ENCODE measurements at places on chromosomes 6 and 20. TPM values are rescaled to one million over a fixed set of nuclear protein-coding genes. Genes with fewer than 3 reads are reported as not detected.

GRCh38 chr6:151494235-151494935 lies 568 bp downstream of the CCDC170 start:
- no peak for DNase-seq
- no peak overlapping the region for H3K27ac ChIP-seq
- no peaks in the 10 kb centered on the region for H3K36me3 ChIP-seq
- H3K4me3 ChIP-seq = no peak overlapping the region

DNA sequence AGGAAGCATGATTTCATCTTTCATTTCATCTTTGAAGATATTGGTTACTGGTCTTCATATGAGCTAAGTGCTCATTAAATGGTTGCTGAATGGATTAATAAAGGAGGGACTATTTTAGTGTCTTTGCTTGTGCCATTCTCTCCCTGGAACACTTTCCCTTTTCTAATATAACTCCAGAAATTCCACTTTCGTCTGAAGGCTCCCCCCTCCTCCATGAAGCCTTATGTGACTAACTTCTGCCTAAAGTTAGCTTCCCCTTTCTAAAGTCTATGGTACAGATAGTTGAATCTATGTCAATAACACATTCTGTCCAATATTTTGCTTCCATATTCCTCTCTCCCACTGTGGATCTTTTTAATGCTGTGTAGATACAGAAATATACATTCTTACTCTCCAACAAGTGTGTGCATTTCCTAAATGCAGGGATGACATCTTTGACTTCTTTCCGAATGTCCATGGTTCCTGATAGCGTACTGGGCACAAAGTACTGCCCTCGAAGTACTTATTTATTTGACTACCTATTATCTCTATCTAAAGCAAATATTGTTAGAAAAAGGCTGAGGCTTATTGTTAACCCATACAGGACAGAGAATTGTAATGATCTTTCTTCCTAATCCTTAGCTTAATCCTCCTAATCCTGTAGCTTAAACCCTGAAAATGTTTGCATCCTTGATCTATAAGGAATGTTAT lies 84.7 kb upstream of the ELOVL5 start:
- no peak overlapping the region for H3K4me3 ChIP-seq
- H3K27ac ChIP-seq = no peak overlapping the region
- no peaks in the 10 kb centered on the region for H3K36me3 ChIP-seq

- no peak overlapping the region for H3K4me3 ChIP-seq
- H3K27ac ChIP-seq = no peak overlapping the region
- H3K27me3 ChIP-seq = no peaks in the 10 kb centered on the region
Observed at GRCh38 chr6:79797912-79798311, 149.4 kb downstream of the ELOVL4 start.

DNA sequence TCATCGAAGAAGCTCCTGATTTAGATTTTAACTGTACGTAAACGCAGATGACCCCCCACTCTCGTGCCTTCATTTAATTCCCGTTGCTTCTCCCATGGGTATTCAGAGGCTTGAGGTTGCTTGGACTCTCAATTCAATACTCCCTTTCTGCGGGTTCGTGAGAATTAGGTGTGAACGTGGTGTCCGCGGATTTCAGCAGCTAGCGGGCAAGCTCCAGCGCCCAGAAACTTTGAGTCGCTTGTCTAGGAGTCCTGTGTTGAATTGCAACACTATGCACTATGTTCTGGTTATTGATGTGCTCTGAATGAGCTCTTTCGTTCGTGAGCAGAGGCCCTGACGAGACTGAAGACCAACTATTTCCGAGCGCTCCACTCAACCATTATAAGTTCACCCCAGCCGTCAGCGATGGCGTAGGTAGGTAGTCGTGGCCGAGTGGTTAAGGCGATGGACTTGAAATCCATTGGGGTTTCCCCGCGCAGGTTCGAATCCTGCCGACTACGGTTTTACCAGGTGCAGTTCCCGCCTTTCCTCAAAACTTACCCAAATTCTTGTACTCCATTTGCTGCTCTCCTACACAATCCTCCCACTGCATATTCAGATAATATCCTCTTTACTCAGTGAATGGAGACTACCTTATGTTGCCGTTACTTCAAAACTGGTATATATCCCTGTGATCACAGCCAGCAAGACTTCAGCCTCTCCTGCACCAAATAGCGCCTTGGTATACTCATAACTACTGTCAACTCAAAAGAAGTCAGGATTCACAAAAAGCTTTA lies 72.6 kb upstream of the ZNF184 start:
- H3K27ac ChIP-seq = no peak overlapping the region
- no peaks in the 10 kb centered on the region for H3K36me3 ChIP-seq
- peaks cover 67% of the 10 kb centered on the region for H3K4me1 ChIP-seq
- H3K4me3 ChIP-seq = no peak overlapping the region
- DNase-seq = peak; percentile 74
- H3K27me3 ChIP-seq = no peaks in the 10 kb centered on the region

DNA sequence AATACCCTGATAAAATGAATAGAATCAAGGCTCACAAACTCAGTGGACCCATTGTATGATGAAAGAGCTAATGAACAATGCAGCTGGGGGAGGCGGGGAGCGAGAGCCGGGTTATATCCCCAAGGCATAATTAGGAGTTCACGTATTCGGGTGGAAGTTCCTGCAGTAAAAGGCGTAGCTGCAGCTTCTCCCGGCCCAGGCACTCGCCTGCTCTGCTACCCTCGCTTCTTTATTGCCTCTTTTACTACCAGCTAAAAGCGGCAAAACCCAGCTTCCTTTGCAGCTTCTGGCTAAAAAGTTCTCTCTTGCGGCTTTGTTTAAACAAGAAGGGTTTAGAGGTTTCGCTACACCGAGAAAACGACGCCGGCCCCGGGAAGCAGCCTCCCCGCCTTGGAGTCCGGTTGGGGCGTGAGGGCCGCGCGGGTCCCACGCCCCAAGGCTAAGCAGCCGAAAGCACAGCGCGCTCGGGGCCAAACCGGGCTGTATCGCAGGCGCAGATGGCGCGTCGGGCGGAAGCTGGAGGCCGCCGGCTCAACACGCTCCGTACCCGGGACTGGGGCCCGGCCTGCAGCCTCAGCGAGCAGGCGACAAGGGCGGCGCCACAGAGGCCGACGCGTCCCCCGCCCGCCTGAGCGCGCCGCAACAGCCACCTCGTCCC lies 1.6 kb downstream of the ZBTB2 start:
- DNase-seq = no peak
- peaks cover 34% of the 10 kb centered on the region for H3K4me1 ChIP-seq
- H3K36me3 ChIP-seq = no peaks in the 10 kb centered on the region
- peak overlapping the region; percentile 99 for H3K27ac ChIP-seq
- H3K27me3 ChIP-seq = no peaks in the 10 kb centered on the region
- peak overlapping the region; percentile 86 for H3K4me3 ChIP-seq

DNA sequence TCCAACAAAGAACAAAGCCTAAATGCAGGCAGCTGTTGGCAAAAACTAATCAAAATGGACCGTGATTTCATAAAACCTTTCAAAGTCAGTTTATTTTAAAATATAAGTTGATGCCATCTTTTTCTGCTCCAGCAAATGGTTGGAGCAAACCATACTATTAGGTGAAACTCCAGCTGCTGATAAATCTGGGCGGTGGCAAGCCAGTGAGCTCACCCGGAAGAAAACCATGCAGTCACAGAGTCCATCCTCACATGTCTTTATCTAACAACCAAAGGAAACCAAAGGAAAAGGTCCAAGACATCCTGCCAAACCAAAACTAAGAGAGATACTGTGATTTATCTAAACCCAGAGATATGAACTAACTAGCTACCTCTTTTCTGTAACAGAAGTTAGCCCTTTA lies 72.6 kb downstream of the HIVEP2 start:
- no peak overlapping the region for H3K27ac ChIP-seq
- peaks cover 24% of the 10 kb centered on the region for H3K4me1 ChIP-seq
- H3K4me3 ChIP-seq = no peak overlapping the region
- no peaks in the 10 kb centered on the region for H3K27me3 ChIP-seq
- no peaks in the 10 kb centered on the region for H3K36me3 ChIP-seq
- DNase-seq = no peak

The LPIN3 gene
- total RNA-seq = 18.5 TPM

The TENT5A gene
- 11.2 TPM for total RNA-seq

DNA sequence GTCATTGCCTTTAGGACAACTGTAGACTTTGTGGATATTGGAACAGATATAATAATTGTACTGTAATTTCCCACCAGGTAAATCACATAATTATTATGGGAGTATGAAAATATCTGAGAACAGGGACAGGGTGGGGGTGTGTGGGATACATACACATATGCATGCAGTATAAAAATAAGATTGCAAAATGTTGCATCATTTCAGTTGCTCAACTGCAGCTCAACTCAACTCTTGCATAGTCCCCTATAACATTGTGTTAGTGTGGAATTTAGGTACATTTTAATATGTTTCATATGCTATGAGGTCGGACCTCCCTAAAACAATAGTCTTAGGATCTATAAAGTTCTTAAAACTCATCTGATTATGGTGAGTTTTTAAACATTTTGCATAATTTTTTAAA lies 275.0 kb upstream of the FLRT3 start:
- no peaks in the 10 kb centered on the region for H3K4me1 ChIP-seq
- no peak overlapping the region for H3K27ac ChIP-seq
- H3K36me3 ChIP-seq = no peaks in the 10 kb centered on the region

GRCh38 chr20:776165-776564 lies 7.9 kb upstream of the SLC52A3 start:
- no peak overlapping the region for H3K27ac ChIP-seq
- no peaks in the 10 kb centered on the region for H3K36me3 ChIP-seq
- peak overlapping the region; percentile 43 for H3K4me3 ChIP-seq
- no peak for DNase-seq

DNA sequence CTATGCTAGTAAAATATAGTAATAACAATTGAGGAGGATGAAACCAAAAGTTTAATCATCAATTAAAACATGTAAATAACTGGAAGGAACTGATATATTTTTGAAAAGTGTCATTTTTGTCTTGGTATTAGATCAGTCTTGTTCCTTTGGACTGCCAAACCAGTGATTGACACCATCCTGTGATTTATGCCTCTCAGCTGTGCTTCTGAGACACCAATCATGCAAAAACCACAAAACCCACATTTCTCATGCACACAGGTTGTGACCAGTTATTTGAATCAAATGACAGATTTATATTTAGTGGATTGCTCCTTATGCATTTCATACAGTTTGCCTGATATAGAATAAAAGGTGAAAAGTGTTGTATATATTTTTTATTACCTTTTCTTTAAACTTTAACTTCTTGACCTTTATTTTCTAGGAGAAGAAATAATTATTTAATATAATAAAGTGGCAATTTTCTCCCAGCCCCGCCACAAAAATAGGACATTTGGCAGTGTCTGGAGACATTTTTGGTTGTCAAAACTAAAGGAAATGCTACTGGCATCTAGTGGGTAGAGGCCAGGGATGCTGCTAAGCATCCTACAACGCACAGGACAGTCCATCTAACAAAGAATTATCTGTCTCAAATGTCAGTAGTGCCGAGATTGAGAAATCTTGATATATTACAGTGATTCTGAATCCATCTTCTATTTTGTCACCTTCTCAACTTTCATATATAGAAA lies 383.6 kb downstream of the BCKDHB start:
- H3K27ac ChIP-seq = no peak overlapping the region
- no peaks in the 10 kb centered on the region for H3K27me3 ChIP-seq
- H3K4me1 ChIP-seq = no peaks in the 10 kb centered on the region
- H3K36me3 ChIP-seq = no peaks in the 10 kb centered on the region
- DNase-seq = no peak

DNA sequence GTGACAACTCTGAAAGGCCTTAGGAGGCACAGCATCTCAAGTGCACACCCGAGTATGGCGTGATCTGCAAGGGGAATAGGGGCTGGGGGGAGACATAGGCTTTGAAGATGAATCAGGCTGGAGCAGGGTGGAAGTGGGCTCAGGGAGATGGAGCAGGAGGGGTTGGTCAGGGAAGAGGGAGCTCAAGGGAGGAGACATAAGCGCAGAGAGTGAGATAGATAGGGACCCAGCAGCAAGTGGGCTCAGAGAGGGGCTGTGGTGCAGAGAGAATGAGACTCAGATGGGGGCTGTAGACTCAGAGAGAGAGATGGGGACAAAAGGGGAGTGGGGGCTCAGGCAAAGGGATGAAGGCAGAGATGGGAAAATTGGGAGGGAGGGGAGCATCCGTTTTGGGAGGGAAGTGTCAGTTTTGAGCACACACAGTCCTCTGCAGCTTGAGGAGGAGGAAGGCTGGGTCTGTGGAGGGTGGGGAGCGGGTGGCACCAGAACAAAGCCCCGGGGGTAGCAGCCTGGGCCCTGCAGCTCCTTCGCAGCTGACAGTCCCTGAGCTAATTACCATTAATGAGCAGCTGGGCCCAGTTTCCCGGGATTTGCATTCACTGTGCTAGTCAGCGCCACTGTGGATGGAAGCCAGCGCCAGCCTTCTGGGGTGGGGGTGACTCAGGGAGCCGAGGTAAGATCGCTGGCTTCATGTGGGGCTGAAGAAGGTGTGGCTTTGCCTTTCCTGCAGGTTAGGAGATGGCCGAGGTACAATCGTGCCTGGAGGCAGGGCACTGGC lies 18.7 kb downstream of the SRXN1 start:
- DNase-seq = no peak
- H3K4me3 ChIP-seq = no peak overlapping the region

The UBD gene
- total RNA-seq = not detected

DNA sequence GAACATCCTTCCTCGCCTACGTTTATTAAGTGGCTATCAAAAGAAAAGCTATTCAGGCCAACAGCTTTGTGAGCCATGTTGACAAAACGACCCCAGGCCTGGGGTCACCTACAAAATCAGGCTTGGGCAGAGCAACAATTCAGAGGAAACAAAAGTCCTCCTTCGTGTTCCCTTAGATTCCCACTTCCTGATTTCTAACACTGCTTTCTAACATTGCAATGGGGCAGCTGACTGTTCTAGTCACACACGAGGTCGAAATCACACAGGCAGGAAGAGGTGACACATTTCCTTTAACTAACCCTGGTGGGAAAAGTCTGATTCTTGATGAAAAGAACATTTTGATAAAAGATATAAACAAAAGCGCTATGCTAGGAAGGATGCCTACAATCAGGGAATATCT lies 31.9 kb downstream of the WDR27 start:
- H3K4me3 ChIP-seq = no peak overlapping the region
- H3K4me1 ChIP-seq = no peaks in the 10 kb centered on the region
- DNase-seq = no peak
- no peaks in the 10 kb centered on the region for H3K27me3 ChIP-seq
- peaks cover 19% of the 10 kb centered on the region for H3K36me3 ChIP-seq

DNA sequence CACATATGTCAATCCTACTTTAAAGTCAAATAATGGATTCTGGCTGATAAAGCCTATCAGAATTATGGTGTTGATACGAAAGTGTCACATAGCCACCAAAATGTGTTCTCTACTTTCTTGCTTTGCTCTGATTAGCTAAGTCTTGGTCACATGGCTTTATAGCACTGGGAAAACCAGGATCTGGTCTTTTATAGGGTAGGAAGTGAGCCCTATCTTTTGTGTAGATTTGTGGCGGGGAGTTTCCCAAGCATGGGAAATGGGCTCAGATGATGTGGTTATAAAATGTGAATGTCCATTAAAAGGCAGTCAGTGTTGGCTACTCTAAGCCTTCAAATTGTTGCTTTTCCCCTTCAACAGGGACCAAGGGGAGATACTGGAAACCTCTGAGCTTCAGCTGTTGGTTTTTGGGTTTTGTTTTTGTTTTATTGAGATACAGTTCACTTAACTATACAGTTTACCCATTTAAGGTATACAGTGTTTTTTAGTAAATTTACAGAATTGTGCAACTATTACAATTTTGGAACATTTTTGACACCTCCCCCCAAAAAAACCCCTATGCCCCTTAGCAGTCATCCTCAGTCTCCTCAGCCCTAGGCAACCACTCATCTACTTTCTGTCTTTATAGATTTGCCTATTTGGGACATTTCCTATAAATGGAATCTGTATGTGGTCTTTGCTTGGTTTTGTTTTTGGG lies 12.2 kb downstream of the RRP36 start:
- H3K27ac ChIP-seq = no peak overlapping the region
- H3K4me3 ChIP-seq = no peak overlapping the region
- H3K36me3 ChIP-seq = peaks cover 29% of the 10 kb centered on the region
- no peaks in the 10 kb centered on the region for H3K4me1 ChIP-seq
- no peak for DNase-seq

The SIRPD gene
- not detected for total RNA-seq
